ENCODE measurements at places on chromosomes 16 and 17.

- no peak for DNase-seq
These were observed 26.7 kb downstream of the HIC1 start for GRCh38 chr17:2081564-2081963.

DNA sequence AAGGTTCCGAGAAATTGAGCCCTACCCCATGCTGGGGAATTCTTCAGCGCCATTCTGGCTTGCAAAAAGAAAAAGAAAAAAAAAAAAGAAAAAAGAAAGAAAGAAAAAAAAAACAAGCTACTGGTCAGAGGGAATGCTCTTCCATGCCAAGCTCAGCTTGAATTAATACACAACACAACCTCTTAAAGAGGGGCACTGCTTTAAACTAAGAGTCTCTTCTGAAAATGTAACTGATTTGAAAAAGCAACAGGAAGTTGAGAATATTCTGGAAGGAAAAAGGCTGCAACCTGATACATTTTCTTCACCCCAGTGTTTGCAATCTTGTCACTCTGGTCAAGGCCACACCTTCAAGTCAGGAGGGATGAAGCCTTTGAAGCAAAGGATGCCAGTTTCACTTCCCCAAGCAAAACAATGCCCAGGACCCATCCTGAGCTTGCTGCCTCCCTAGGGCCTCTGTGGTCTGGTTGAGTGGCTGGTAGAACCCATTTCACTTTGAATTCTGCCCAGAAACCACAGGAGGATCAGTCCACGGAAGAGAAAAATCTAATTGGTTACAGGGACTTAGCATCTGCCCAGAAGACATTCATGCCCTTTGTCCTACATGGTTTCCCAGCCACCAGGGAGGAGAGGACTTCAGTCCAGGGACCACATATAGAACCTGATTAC is 389.7 kb downstream of the SOX9 start:
- no peak for DNase-seq

DNA sequence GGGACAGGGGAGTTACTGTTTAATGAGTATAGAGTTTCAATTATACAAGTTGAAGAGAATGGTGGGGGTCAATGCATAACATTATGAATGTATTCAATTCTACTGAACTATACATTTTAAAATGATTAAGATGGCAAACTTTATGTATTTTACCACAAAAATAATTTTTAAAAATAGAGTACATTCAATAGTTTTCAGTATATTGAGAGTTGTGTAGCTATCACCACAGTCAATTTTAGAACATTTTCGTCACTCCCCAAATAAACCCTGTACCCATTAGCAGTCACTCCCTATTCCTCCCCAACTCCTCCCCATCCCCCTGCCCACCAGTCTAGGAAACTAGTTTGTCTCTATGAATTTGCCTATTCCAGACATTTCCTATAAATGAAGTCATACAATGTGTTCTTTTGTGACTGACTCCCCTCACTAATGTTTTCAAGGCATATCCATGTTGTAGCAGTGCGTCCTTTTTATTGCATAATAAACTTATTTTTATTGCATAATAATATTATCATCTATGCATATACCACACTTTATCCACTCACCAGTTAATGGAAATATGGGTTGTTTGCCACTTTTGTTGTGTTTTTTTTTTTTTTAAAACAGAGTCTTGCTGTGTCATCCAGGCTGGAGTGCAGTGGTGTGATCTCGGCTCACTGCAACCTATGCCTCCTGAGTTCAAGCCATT is 52.5 kb upstream of the ERN1 start:
- no peak for DNase-seq

DNA sequence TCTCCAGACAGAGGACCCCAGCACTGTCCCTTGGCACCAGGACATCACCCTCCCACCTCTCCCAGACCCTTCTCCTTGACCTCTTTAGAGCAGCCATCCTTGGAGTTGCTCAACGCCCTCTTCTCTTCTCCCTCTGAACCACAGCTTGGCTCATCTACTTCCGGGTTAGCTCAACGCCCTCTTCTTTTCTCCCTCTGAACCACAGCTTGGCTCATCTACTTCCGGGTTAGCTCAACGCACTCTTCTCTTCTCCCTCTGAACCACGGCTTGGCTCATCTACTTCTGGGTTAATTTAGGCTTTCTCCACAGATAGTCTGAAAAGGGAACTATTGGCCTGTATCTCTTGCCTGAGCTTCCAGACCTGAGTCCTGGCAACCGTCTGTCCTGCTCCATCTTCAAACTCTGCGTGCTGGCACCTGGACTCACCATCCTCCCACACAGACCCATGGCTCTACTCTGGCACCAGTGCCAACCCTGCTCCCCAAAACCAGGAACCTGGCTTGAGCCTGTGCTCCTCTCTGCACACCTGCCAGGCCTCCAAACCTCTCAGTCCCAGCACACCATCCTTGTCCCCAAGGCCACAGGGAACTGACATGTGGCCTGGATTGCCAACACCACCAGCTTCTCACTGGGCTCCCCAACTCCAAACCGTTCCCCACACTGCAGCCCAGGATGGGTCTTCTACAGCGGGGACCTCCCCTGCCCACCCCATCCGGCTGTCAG is 25.3 kb upstream of the FAAP100 start:
- DNase-seq: no peak
